Stimulated activated CD8-positive, alpha-beta memory T cell treated with anti-CD3 and anti-CD28 coated beads, Interleukin-12 subunit alpha, Interleukin-12 subunit beta, amount 100 ng/mL, for 1 hour (primary cell): ENCODE measurements at places on chromosomes 11 and 22.

GRCh38 chr22:18031695-18032454 lies 7.5 kb upstream of the MICAL3 start:
- no peak for DNase-seq

- no peak for DNase-seq
Observed at GRCh38 chr11:124894606-124895430, 2.8 kb downstream of the ROBO4 start.

DNA sequence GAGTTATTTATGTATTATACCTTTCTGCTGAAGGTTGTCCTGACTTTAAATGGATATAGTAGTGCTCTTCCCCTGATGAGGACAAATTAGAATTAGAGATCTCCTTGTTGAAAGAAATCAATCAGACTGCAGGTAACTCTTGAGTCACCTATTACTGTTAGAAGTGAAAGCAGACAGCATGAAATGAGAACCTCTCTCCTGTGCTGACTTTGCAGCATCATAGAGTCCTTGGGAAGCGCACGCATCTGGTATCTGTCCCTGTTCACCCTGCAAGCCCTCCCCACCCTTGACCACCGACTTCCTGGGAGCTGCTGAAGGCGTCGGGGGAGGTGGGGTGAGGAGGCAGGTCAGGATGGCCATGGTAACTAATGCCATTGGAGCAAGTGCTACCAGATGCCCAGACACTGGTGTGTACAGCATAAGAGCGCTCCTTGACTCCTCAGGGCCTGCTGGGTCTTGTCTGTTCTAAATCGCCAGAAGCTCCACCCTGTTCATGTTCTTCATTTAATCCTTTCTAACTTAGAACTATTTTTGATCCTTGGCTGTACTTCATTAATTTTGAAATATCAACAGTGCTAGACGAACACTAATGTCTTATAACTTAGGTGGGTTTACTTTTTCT lies 143.9 kb downstream of the WNT7B start:
- DNase-seq = no peak

DNA sequence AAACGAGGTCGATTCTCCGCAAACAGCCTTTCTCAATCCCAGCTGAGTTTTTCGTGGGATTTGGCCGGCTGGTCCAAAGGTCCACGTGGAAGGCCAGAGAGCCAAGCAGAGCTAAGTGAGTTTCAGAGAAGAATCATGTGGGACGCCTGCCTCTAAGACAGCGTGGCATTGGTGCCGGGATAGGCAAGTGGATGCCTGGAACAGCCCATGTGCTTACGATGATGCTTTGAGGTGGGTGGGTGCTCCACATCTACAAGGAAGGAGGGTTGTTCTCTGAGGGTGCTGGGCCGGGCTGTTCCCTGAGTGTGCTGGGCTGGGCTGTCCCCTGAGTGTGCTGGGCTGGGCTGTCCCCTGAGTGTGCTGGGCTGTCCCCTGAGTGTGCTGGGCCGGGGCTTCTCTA lies 41.4 kb downstream of the MUC2 start:
- no peak for DNase-seq

- DNase-seq = no peak
Observed at GRCh38 chr11:105149477-105149876, 9.9 kb upstream of the CARD18 start.

DNA sequence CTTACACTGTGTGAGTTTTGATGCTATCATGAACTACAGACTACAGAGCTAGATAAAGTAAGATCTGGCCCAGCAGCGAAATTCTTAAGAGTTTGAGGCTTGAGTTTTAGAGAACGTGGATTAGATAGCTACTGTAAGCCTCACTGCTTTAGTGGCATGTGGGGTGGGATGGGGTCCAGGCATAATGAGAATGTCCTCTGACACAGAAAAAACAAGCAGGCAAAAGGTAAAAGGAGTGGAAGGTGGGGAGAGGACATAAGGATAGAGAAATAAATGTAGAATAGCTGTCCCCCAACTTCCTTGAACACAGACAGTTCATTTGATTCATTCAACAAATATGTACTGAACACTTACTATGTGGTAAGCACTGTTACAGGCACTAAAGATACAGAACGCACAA lies 324.5 kb upstream of the PITPNB start:
- DNase-seq = no peak
